ENCODE measurements at places on chromosomes 2 and 18. TPM values are rescaled to one million over a fixed set of nuclear protein-coding genes. Genes with fewer than 3 reads are reported as not detected.

DNA sequence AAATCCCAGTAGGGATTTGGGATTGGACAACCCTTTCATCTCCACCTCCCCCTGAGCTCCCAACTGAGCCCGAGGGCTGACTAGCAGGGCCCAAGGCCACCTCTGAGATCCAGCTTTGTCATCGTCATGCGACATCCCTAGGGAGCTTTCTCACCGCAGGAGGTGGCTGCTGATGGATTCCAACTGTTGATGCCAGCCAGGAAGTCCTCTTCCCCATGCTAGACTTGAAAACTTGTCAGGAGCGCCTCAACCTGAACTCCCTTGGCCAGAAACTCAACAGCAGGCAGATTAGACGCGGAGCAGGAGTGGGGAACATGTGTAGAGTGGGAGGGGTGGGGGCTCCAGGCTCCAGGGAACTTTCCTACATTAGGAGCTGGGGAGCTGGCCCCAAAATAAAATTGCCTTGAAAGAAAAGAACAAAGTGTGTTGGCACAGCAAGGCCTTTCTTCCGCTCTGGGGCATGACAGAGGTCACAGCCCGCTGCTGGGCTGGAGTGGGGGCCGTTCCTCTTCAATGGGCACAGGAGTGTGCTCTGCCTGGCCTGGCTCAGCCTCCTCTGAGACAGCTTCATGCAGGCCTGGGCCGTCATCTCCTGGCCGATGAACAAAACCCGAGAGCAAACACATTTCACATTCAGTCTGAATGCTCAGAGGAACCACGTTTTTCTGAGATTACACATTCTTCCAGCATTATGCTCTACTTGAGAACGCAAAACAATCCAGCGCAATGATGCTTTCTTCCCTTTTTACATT, 34.5 kb downstream of the EMILIN2 start:
- no peaks in the 10 kb centered on the region for H3K36me3 ChIP-seq
- DNase-seq = no peak
- H3K4me3 ChIP-seq = peak overlapping the region; percentile 35
- H3K4me1 ChIP-seq = peaks cover 30% of the 10 kb centered on the region
- no peaks in the 10 kb centered on the region for H3K27me3 ChIP-seq
- peak overlapping the region; percentile 38 for H3K27ac ChIP-seq

GRCh38 chr18:39660141-39660540, 2094.5 kb upstream of the CELF4 start:
- no peak overlapping the region for H3K27ac ChIP-seq
- H3K27me3 ChIP-seq = no peaks in the 10 kb centered on the region
- no peak for DNase-seq

GRCh38 chr18:9008200-9008708, 94.2 kb upstream of the NDUFV2 start:
- no peak overlapping the region for H3K27ac ChIP-seq
- peak; percentile 31 for DNase-seq
- no peak overlapping the region for H3K4me3 ChIP-seq

DNA sequence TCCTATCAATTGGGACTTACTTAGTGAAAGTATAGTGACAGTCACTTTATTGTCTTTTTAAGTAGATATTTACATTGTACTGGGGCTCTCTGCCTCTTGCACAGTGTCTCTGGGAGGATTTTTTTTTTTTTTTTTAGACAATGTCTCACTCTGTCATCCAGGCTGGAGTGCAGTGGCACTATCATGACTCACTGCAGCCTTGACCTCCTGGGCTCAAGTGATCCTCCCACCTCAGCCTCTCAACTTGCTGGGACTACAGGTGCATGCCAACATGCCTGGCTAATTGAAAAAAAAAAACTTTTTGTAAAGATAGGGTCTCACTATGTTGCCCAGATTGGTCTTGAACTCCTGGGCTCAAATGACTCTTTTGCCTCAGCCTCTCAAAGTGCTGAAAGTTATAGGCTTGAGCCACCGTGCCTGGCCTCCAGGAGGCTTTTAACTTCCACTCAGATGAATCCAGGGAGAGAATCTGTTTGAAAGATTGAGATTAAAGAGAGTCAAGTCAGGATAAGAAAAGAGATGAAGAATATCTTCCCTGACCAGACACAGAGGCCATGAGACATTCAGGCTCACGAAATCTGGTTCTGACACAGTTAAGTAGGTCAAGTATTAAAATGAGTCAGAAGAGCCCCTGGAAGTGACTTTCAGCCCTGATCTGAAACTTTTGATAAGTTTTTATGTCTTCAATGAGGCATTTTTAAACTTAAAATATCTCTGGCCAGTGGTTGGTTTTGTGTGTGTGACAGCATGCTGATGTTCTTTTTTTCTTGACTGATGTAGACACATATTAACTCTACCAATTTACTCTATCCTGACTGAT, 18.3 kb downstream of the ARHGEF33 start:
- no peak overlapping the region for H3K4me3 ChIP-seq
- peak; percentile 26 for DNase-seq

DNA sequence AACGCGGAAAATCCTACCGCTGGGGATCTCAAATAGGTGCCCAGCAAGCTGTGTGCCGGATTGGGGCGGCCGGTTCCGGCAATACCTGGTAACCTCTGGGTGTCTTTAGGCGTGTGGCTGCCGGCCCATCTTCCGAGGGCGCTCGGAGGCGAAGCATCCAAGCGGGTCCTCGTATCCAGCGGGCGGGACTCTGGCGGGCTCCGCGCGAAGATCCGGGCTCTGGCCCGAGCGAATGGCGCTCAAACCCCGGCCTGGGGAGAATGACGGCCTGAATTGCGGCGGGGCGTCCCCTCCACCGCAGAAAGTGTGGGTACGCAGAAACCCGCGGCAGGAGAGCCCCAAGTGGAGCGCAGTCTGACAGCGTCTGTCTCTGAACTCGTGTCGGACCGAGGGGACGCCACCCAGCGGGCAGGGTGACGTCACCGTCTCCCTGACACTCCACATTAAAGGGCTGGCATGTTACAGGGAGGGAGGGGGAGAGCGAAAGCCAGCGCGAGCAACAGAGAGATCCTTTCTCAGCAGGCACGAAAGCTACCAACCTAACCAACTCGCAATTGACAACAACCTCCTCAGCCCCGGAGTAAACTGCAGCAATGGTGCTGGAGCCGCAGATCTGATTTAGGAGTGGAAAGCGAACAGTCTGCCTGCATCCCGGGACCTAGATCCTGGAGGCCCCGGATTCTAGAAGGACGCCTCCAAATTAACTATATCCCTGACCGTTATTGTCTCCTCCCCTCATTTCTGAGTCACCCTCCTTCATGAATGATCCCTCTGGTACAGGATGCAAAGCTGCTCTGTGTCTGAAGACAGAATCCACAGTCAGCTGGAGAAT, at the start of gene SKOR2:
TSS of gene SKOR2 (minus strand) at position 372 of the 832 bp plus-strand sequence. CDS start 2,477 bp downstream, outside the sequence.
- peaks cover 69% of the 10 kb centered on the region for H3K27me3 ChIP-seq
- H3K4me3 ChIP-seq = no peak within 1 kb of the TSS
- H3K4me1 ChIP-seq = peaks cover 9% of the 10 kb centered on the region
- no peak within 1 kb of the TSS for H3K27ac ChIP-seq
- peaks cover 5% of the 10 kb centered on the region for H3K36me3 ChIP-seq
- DNase-seq = peak; percentile 56

GRCh38 chr2:234251326-234252271, 201.1 kb downstream of the SPP2 start:
- no peaks in the 10 kb centered on the region for H3K4me1 ChIP-seq
- H3K27ac ChIP-seq = no peak overlapping the region
- no peaks in the 10 kb centered on the region for H3K27me3 ChIP-seq
- no peaks in the 10 kb centered on the region for H3K36me3 ChIP-seq
- no peak overlapping the region for H3K4me3 ChIP-seq
- DNase-seq = no peak

GRCh38 chr2:142973160-142973821, 95.8 kb downstream of the KYNU start:
- H3K27me3 ChIP-seq = no peaks in the 10 kb centered on the region
- no peaks in the 10 kb centered on the region for H3K36me3 ChIP-seq
- peaks cover 6% of the 10 kb centered on the region for H3K4me1 ChIP-seq
- H3K27ac ChIP-seq = no peak overlapping the region

The WDR7 gene
- total RNA-seq = 19.0 TPM

The C1QL2 gene
- not detected for total RNA-seq

The ST3GAL5 gene
- 21.5 TPM for total RNA-seq

The CFC1 gene
- not detected for total RNA-seq

The LYG1 gene
- 0.81 TPM for total RNA-seq
